ENCODE measurements at places on chromosomes 11 and 22.

DNA sequence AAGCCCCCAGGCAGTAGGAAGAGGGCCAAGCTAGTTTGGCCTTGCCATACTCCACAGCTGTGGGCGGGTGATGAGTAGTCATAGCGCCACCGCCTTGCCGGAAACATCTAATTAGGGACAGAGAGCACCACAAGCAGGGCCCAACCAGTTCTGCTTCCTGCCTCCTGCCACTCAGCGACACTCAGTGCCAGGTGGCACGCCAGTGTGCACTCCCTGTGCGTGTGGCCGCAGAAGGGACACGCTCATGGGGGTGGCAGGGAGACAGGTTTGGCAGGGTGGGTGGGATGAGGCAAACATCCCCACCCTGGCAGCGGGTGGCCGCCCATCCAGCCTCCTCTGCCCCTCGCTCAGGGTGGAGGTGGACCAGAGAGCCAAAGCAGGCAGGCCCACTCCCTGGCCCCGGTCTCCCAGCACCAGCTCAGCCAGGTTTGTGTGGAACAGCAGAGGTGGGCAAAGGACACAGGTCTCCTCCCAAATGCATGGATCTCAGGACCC lies 4.9 kb downstream of the OVOL1 start:
- DNase-seq = peak; percentile 46

GRCh38 chr22:32752326-32752725 lies 49.2 kb upstream of the TIMP3 start:
- peak; percentile 16 for DNase-seq

- no peak for DNase-seq
Measured at GRCh38 chr11:126293726-126294125, 10.1 kb upstream of the DCPS start.

DNA sequence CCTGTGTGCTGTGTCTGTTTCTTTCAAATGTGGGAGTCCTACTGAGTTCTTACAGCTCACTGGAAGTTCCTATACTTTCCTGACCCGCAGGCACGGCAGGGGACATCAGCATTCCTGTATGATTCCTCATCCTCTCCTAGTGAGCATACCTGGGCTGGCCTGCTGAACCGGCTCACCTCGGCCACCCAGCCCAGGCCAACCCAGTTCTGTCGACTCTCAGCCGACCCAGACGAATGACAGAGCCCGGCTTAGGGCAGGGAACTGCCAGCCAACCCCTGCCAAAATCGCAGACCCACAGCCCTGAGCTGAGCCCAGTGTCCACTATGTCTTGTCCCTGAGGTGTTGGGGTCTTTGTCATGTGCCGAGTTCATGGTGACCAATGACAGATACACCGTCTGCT lies 339.7 kb downstream of the BRD1 start:
- no peak for DNase-seq

- no peak for DNase-seq
Measured at GRCh38 chr11:106794058-106794457, 224.2 kb downstream of the GUCY1A2 start.

- no peak for DNase-seq
Measured at GRCh38 chr11:126331286-126331685, 24.2 kb upstream of the ST3GAL4 start.

GRCh38 chr11:28090052-28090749 lies 17.8 kb downstream of the KIF18A start:
- no peak for DNase-seq

All from mammary epithelial cell (primary cell).